ENCODE measurements at places on chromosomes 13 and 19.

DNA sequence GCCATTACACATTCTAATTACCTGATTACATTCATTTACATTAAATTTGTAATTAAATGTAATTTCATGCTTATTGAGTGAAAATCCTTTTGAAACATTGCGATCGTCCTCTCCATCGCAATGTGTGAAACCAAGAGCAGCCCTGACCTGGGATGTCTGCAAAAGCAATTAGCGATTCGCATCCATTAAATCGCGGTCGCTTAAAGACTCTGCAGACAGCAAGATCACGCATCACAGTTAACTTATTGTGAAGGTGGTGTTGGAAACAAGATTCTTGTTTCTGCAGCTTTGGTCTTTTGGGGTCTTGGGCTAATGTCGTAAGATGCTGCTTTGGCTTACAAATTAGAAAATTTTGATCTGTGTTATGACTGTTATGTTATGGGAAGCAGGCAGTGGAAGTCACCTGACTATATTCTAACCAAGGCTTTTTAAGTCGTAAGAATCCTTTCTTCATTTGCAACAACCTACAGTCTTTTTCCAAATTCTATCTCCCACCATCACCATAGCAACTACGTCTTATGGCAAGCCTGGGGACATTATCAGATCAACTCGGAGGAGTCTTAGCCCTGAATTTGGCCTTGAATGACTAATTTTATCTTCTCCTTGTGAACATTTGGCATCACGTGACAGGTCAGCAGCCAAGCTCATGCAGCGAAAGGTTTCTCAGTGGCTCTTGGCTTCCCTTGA is 142.8 kb upstream of the SOX1 start:
- no peak for DNase-seq

DNA sequence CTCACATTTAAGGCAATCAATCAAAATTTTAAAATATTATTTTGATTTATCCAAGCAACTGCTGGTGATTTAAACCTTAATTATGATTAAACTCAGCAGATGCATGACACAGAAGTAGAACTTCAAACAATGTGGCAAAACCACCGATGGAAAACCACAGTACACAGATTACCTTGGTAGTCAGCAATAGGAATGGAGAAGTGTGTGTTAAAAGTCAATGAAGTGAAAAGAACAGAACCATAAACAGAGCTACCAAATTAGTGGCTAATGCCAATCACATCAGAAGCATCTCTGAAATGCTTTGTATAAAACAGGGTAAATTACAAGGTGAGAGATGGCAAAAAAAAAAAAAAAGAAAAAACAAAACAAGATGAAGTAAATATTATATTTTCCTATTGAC is 31.2 kb downstream of the KATNAL1 start:
- DNase-seq, result no peak

DNA sequence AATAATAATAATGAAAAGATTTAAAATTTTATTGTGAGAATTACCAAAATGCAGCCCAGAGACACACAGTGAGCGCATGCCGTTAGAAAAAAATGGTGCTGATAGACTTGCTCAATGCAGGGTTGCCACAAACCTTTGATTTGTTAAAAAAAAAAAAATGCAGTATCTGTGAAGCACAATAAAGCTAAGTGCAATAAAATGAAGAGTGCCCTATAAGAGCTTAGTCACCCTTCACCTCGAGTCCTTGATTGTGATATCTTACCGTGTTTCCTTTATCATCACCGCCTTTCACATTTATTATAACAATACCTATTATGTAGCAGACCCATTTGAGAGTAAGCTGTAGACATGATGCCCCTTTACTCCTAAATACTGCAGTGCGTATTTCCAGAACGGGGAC is 83.2 kb downstream of the SLC6A16 start:
- no peak for DNase-seq

GRCh38 chr13:35349673-35350278 is 126.7 kb downstream of the MAB21L1 start:
- DNase-seq, result no peak

GRCh38 chr13:99922631-99923404 is 48.7 kb downstream of the ZIC5 start:
- DNase-seq, result no peak

DNA sequence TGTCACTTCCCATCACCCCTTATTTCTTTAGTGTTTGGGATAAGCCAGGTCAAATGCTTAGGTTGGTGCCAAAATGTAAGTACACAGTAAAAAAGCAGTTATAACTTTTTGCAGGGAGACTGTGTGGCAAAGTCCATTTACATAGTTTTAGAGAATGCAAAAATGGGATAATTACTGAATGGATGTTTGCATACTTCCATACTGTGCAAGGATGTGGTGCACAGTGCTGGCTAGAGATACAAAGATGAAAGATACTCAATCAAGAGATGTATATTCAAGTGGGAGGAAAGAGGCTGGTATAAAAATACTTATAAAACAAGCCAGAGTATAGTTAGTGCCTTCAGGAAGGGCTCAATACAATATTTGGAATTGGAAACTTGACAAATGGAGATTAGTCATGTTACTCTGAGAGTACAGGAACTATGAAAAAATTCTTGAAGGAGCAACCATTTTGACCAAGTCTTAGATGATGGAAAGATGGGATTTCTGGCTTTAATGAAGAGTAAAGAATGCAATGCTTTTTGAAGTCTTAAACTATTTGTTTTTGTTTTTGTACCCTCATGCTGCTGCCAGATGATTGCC is 8.0 kb downstream of the PDS5B start:
- DNase-seq, result peak; percentile 29

DNA sequence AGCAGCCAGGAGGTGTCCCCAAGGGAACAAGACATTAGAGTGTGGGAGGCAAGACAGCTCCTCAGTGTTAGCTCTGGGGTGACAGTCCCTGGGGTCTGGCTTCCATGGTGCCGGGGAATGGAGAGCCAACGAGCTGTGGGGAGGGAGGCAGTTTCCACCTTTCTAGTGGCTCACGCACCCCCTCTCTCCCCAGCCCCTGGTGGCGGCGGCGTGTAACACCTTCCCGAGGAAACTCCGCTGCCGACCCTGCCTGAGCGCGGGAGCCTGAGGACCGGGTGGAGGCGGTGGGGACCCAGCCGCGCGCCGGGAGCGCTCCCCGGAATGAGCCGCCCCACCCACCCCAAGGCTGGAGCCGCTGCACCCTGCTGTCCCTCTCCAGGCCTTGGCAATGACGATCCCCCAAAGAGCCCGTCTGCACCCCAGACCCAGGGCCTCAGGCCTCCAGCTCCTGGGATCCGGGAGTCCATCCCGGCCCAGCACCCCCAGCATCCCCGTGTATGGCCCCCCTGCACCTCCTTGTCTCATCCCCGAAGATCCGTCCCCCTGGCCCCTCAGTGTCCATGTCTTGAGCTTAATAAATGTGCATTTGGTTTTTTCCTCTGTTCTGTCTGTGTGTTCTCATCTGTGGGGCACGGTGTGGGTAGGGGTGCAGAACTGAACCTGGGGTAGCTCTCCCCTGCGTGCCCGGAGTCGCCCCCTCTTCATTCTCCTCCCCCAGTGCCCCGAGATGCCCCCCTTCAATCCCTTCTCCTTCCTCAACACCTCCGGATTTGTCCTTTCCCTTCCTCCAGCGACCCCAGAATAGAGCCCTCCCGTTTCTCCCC is 622 bp upstream of the FXYD5 start:
- DNase-seq, result peak; percentile 33

- DNase-seq, result no peak
Measured at GRCh38 chr19:28943651-28944050, 269.3 kb downstream of the UQCRFS1 start.

GRCh38 chr19:42344336-42344893 is 19.0 kb downstream of the MEGF8 start:
- DNase-seq, result no peak

- peak; percentile 66 for DNase-seq
Measured at GRCh38 chr19:18814063-18814462, 17.7 kb upstream of the UPF1 start.

GRCh38 chr19:17289489-17289888 is 7.8 kb downstream of the ANKLE1 start:
- peak; percentile 80 for DNase-seq

- no peak for DNase-seq
Measured at GRCh38 chr13:113646921-113647340, 11.1 kb downstream of the ATP4B start.

DNA sequence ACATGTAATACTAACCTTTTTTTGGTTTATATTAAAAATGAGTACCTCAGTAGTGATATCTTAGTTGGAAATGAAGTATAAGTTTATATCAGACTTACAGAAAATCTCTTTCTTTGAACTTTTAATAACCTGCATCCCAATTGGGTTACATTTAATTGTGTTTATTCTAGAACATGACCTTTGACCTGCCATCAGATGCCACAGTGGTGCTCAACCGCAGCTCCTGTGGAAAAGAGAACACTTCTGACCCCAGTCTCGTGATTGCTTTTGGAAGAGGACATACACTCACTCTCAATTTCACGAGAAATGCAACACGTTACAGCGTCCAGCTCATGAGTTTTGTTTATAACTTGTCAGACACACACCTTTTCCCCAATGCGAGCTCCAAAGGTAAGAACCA is 12.4 kb downstream of the LAMP1 start:
- DNase-seq, result no peak

GRCh38 chr19:7622933-7623685 is 6.2 kb downstream of the XAB2 start:
- DNase-seq, result no peak

DNA sequence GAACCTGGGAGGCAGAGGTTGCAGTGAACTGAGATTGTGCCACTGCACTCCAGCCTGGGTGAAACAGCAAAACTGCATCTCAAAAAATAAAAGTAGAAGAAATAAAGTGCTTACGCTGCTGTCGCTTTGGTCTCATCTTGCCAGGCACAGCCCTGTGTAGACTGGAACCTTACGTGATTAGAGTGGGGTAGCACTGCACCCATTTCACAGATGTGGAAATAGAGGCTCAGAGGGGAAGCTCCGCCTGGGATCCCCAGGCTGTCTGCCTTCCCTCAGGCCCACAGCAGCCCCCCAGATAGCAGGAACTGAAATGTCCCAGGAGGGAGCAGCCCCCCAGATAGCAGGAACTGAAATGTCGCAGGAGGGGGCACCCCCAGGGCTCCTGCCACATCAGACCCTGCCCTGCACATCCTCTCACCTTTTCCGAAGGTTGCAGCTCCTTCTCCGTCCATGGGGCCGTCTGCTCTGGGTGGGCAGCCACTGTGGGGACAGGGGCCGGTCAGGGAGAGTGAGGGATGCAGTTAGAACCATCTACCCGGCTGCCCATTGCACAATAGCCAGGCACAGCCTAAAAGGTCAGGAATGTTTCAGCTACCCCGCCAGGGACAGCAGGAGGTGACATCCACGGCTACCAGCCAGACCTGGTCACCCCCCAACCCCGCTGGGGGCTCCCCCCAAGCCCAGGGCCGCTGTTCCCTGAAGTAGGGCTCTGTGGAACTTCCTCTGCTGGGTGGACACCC is 1.9 kb downstream of the PLIN4 start:
- DNase-seq, result no peak

GRCh38 chr19:40523322-40524047 is 53.2 kb upstream of the SHKBP1 start:
- peak; percentile 49 for DNase-seq

DNA sequence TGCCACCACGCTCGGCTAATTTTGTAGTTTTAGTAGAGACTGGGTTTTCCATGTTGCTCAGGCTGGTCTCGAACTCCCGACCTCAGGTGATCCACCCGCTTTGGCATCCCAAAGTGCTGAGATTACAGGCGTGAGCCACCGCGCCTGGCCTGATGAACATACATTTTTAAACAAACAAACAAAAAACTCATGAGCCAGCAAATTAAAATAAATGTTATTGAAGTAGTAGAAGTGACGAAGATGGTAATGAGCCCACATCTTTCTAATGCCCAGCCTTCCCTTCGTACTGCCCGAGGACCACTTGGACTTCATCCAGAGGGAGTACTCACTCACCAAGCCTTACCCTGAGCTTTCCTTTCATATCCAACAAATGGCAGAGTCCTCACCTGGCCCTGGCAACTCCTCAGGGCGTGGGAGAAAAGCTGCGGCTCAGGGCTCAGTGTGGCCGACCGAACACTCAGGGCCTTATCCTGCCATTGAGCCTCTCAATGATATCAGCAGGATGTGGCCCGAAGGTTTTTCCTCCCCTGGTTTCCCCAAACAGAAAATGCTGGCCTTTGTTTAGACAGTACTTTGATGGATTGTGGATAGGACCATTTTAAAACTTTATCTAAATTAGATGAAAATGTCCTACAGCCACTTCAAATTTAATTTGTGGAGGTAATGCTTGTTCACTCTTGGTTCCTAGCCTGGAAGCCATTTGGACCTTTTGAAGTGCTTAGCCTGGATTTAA is 22.8 kb upstream of the ABCC4 start:
- DNase-seq, result no peak

GRCh38 chr19:575527-576506 is 3.4 kb downstream of the BSG start:
- peak; percentile 45 for DNase-seq

GRCh38 chr19:5149932-5150901 is 181.3 kb downstream of the KDM4B start:
- DNase-seq, result no peak

GRCh38 chr19:58562122-58563033 is 4.0 kb upstream of the UBE2M start:
- DNase-seq, result peak; percentile 41

DNA sequence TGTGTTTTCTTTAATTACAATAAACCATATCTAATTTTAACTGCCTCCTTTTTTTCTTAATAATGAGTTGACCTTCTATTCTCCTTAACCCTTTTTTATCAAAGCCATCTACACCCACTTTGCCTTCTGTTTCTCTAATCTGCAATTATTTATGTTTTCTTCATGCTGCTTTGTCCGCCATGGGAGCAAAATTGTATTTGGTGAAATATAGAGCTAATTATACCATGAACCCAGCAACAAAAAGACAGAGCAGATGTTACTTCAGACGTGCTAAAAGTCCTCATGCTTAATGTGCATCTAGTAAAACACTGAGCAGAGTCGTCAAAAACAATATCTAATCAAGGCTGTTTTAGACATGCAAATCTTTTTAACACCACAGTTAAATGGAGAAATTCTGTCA is 264.7 kb downstream of the DACH1 start:
- no peak for DNase-seq

DNA sequence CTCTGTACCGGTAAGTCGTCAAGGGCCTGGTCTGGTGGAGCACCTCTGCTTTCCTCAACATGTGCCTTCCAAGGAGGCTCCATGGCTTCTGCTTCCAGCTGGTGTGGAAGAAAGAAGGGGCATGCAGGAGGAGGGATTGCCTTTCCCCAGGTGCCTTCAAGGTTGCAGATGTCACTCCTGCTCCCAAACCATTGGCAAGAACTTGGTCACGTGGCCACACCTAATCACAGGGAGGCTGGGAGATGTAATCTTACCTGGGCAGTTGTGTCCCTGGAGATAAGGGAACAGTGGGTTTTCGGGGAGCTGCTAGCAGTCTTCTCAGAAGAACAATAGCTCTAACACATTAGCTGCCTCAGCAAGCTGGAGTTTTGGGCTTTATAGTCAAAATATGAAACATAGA is 9.7 kb upstream of the GPR18 start:
- no peak for DNase-seq

DNA sequence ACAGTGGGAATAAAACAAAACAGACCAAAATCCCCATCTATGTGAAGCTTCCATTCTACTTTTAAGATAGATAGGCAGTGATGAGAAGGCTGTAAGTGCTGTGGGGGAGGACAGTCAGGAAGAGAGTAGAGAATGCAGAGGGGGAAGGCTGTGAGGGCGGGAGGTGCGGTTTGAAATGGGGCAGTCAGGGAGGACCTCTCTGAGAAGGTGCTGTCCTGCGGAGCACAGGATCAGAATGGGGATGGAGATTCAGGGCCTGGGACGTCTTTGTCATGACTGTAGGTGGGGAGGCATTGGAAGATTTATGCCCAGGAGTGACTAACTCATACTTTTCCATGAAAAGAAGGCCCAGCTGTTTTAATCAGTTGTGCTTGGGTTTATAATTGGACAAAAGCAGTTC is 3.9 kb upstream of the GPR183 start:
- DNase-seq, result no peak

GRCh38 chr13:71015021-71015420 is 852.0 kb downstream of the DACH1 start:
- DNase-seq, result no peak

All from AG10803 (cell line).